Skeletal muscle cell (primary cell): ENCODE measurements at places on chromosomes 7 and 10.

DNA sequence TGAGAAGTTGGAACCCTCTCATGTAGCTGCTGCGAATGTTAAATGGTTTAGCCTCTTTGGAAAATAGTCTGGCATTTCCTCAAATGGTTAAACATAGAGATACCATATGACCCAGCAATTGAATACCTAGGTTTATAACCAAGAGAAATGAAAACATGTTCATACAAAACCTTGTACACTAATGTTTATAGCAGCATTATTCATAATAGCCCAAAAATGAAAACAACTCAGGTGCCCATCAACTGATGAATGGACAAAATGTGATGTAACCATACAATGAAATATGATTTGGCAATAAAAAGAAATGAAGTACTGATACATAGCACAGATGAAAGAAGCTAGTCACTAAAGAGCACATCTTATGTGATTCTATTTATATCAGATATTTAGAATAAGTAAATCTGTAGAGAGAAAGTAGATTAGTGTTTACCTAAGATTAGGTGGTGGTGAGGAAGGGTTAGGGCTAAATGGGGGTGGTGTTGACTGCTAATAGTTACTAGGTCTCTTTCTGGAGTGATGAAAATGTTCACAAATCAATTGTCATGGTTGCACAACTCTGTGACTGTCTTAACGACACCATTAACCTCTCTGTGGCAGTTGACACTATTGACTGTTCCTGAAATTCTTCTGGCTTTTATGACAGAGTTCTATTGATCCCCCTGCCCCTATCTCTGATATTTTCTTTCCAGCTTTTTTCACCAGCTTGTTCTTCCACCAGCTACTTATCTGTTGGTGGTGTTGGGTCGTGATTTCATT lies 35.2 kb downstream of the VCL start:
- no peak for DNase-seq

GRCh38 chr7:132705146-132705545 lies 128.9 kb upstream of the PLXNA4 start:
- DNase-seq: no peak

- DNase-seq: peak; percentile 33
Observed at GRCh38 chr7:66697449-66698438, 42.8 kb upstream of the RABGEF1 start.

GRCh38 chr10:31707093-31708039 lies 221.3 kb downstream of the ARHGAP12 start:
- DNase-seq: no peak

- no peak for DNase-seq
Observed at GRCh38 chr7:44073664-44074348, 8.4 kb upstream of the PGAM2 start.

DNA sequence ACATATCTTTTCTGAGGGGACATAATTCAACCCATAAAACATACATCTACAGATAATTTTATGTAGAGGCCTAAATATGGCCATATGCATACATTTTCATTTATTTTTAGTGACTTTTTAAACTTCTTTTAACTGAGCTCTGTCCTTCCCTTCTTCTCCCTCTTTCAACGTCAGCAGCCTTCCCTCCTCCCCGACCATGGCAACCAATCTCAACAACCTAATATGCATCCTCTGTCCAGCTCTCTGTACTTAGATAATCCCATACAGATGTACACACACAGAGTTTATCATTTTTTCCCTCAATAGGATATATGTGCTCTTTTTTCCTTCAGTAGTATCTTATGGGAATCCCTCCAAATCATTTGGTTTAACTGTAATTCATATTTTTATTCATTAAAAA lies 94.3 kb downstream of the CCDC71L start:
- DNase-seq: no peak

DNA sequence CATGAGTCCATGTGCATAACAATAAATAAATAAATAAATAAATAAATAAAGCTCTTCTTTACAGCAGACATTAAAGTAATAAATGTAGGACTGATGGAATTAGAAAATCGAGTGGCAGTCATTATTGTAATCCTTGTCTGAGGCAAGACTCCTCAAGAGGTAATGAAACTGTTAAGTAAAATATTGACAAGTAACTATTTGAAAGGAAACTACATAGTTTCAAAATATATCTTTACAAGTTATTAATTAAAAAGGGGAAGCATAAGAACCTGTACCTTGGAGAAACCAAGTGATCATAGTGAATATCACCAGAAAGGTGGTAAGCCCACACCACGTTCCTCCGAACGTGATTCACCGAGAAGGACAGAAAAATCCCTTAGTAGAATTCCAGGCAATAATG lies 285.6 kb upstream of the SORCS1 start:
- no peak for DNase-seq

- no peak for DNase-seq
Observed at GRCh38 chr7:12256090-12256489, 45.0 kb downstream of the TMEM106B start.

DNA sequence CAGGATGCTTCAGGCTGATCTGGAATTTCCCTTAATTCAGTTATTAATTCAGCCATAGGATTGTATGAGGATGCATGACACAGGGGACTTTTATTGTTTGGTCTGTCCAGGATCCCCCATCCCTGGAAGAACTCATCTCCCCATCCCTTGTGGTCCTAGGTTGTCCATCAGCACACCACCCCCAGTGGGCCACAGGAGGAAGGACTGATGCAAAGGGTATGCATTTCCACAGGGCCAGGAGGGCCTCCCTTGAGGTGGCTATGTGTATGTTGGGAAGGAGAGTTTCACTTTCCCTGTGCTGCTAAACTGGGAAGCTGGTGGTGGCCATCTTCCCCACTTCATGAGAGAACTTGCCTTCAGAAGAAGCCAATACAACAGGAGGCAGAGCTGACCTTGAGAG lies 44.6 kb upstream of the GRB10 start:
- DNase-seq: no peak

DNA sequence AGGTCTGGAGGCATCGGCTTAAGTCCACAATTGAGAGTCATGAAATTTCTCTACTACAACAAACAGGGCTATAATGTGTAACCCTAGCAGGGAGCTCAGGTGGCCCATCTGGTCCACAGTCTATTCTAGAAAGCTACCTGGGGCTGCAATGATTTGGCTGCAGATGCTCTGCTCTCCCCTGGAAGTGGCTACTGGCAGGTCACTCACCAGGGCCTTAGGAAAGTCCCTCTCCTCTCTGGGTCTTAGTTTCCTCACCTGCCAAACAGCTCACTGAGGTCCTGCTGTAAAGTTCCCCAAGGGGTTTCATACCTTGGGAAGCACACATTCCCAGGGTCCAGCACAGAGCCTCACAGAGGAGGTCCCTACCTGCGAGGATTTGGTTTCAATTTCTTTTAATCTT lies 2.5 kb downstream of the IGFBP3 start:
- DNase-seq: no peak

- DNase-seq: no peak
Observed at GRCh38 chr7:40698214-40698920, 563.6 kb downstream of the SUGCT start.

- DNase-seq: no peak
Observed at GRCh38 chr7:50798126-50798525, 15.4 kb upstream of the GRB10 start.

- DNase-seq: no peak
Observed at GRCh38 chr10:97551271-97551670, 21.3 kb upstream of the ANKRD2 start.

DNA sequence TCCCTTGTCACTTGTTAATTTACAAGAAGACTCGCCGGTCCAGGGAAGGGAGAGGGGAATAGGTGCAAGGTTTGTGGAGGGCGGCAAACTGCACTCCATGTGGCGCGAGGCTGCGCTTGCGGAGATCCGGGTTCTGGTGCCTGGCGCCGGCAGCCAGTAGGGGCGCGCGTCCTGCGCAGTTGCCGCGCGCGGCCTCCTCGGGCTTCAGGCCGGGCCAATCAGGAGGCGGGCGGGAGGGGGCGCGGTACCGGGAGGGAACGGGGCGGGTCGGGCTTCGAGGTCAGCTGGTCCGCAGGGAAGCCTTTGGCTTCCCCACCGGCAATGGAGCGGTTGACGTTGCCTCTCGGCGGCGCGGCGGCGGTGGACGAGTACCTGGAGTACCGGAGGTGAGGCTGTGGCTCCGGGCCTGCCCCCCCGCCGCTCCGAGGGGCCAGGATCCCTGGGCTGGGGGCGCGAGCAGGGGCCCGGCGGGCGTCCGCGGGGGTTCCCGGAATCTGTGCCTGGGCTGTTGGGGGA lies at the start of gene FAM221A:
Gene FAM221A (plus strand): TSS at position 302 of the 516 bp plus-strand sequence. CDS start 20 bp downstream, at position 322.
- no peak for DNase-seq

- no peak for DNase-seq
Observed at GRCh38 chr7:43137811-43138210, 25.4 kb downstream of the HECW1 start.

DNA sequence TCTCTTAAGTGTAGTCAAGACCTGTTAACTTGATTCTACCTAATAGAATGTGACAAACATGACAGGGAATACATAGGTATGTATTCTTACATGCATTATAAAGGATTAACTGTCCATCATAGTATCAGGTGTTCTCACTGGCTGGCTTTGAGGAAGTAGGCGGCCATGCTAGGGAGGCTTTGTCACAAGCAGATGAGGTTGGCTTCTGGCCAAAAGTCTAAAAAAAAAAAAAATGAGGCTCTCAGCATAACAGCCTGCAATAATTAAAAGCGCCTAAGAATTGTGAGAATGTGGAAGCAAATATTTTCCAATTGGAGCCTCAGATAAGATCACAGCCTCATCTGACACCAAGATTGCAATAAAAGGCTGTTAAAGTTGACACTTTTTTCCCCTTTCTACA lies 1256.8 kb upstream of the SORCS1 start:
- no peak for DNase-seq

DNA sequence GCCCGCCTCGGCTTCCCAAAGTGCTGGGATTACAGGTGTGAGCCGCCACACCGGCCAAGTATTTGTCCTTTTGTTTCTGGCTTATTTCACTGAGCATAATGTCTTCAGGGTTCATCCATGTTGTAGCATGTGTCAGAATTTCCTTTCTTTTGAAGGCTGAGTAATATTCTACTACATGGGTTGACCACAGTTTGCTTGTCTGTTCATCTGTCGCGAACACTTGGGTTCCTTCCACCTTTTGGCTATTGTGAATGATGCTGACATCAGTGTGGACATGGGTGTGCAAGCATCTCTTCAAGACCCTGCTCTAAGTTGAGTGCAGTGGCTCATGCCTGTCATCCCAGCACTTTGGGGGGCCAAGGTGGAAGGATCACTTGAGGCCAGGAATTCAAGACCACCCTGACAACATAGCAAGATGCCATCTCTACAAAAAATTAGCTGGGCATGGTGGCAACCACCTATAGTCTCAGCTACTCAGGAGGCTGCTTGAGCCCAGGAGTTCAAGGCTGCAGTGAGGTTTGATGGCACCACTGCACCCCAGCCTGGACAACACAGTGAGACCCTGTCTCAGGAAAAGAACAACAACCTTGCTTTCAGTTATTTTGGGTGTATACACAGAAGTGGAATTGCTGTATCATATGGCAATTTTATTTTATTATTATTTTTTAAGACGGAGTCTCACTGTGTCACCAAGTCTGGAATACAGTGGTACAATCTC lies 17.0 kb downstream of the CHST12 start:
- DNase-seq: no peak

DNA sequence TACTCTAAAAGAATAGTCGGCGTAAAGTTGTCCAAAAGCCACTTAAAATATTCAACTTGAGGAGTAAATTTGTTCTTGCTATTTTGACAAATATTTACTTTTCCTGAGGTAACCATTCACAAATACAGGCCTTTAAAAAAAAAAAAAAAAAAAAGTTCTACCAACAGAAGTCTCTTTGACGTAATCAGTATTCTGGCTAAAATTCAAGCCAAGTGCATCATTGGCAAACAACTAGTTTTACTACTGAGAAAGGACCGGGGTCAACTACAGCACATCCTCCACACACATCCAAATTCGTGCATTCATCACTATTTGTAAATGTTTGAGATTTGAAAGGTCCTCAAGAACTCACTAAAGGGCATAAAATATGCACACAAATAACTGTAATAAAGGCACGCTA lies 2.0 kb downstream of the OAT start:
- no peak for DNase-seq

- no peak for DNase-seq
Observed at GRCh38 chr10:49690698-49691356, 11.4 kb downstream of the C10orf53 start.

DNA sequence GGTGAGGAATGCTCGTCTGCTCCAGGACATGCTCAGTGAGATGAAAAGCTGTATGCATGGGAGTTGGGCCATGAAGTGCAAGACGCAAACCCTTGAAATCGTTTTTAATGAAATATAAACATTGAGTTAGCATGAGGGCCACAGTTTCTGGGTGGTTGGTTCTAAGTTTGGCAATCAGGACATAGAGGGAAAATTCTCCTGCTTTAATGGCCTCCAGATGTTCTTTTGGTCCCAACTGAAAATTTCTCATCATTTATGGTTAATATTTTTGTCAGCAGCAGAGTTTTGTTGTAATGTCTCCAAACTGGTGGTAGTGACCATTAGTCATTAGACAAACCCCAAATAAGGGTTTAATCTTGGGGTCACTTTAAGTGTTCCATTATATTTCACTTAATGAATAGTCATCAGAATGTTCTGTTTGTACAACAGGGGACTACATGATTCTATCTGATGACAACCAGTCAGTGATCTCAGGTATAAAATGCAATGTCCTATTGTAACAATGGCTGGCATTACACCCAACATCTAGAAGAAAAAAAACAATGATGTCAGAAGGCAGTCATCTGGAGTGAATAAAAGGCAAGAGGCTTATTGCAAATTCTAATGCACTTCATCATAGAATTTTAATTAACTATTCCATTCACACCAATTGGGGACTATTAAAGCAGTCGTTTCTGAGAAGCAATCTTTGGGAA lies 197.4 kb downstream of the JCAD start:
- no peak for DNase-seq

GRCh38 chr7:47602272-47603004 lies 20.5 kb upstream of the TNS3 start:
- no peak for DNase-seq

DNA sequence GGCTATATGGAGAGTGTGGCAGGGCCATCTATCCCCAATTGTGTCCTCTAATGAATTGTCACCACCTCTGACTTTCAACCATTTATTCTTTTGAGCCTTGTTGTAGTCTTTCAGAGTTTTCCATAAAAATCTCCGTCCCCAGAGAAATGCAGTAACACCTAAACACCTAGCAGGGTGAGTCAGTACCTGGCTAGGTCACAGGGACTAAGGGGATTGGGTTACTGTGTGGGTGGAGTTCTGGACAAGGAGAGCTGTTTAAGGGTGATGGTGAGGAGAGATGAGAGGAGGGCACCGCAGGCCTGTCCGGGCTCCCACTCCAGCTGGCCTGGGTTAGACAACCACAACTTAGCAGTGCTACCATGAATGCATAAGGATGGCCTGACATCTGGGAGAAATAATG lies 186.2 kb upstream of the LYZL1 start:
- DNase-seq: no peak

- no peak for DNase-seq
Observed at GRCh38 chr10:112783351-112784021, 166.6 kb upstream of the TCF7L2 start.

DNA sequence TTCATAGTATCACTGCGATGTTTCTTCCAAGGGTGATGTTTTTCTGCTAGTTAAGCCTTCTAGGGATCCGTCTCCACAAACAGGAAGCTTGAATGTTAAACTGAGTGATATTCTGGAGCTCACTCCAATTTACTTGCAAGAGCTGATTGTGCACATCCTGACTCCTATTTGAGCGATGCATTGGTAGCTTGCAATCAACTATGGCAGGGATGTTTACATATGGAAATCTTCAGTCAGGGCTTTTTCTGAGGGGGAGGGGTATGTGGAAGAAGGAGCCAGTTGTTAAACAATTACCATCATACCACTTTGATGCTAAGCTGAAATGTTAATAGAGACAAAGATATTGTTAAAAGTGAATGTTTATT lies 43.2 kb upstream of the NXPH1 start:
- DNase-seq: no peak

- peak; percentile 94 for DNase-seq
Observed at GRCh38 chr7:34155220-34155908, 250.0 kb downstream of the BMPER start.
